Activated CD4-positive, alpha-beta T cell treated with anti-CD3 and anti-CD28 coated beads for 1 hour (primary cell): ENCODE measurements at places on chromosomes 1 and 21.

DNA sequence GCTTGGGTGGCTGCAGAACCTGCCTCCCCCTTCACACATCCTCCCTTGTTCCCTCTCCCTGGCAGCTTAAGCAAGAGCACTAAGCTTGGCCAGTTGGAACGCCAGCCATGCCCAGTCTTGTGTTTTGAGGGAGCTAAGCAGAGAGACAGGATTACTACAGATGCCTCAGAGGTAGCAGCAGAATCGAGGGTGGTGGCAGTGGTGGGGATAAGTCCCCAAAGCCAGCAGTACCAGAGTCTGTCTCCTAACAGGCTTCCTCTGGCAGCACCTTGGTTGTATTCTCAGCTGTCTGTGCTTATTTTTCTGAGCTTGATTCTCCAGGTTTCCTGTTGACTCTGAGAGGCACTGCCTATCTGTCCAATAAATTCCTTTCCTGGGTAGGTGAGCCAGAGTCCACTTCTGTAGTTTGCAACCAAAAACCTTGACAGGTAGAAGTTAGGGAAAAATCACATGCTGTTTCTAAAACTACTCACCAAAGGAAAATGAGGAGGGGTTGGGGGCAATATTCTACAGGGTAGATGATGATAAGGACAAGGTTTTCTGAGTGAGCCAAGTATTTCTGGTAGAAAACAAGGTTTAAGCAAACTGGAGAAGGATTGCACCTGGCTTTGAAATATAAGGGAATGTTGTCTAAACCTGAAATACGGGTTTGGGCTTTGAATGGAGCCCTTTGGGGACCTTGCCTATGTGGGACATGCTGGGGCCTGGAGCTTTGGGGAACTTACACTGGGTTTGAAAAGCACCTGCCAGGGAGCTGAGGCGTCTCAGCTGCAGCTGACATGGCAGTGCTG lies 100.8 kb downstream of the PBX1 start:
- no peak for DNase-seq

DNA sequence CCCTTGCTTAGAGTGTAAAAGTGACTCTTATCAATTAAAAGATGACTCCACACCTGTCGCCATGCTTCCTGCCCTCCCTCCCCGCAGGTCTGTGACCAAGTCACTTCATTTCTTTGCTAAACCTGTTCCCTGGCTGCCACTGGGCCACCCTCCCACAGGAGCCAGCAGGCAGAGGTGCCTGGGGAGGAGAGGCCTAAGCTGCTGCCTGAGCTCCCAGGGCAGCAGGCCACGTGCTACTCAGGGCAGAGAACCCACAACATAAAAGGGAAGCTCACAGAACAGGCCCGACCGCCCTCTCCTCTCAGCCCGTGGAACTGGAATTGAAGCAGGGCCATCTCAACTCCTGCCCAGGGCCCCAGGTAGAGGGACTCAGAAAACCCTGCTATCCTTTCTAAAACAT lies 4.9 kb downstream of the C1orf198 start:
- no peak for DNase-seq

DNA sequence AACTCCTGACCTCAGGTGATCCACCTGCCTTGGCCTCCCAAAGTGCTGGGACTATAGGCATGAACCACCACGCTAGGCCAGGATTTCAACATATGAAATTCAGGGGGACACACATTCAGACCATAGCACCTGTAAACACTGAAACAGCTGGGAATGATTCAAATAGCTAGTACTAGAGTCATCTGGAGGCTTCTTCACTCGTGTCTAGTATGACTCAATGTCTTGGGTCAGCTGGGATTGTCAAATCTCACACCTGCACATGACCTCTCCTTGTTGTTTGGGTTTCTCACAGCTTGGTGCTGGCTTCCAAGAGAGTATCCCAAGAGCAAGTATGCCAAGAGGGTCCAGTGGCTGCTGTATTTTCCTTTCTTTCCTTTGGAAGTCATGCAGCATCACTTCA lies 75.1 kb downstream of the PGM1 start:
- DNase-seq: no peak

- no peak for DNase-seq
These were observed 48.6 kb upstream of the GPR52 start for GRCh38 chr1:174399211-174399610.

DNA sequence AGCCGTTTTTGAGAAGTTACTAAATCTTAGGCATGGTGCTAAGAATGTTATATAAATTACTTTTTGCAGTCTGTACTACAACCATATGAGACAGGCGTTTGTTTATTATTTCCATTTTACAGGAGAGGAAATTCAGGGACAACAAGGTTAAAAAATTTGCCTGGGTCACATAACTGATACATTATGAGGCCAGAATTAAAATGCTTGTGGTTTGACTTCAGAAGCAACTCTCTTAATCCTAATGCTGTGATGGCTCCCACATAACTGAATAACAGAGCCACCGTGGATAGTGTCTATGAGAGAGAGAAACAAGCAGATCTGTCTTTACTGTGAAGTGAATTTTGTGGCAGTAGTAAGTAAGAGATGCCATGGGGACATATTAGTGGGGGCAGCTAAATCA lies 184.9 kb downstream of the NCAM2 start:
- no peak for DNase-seq

DNA sequence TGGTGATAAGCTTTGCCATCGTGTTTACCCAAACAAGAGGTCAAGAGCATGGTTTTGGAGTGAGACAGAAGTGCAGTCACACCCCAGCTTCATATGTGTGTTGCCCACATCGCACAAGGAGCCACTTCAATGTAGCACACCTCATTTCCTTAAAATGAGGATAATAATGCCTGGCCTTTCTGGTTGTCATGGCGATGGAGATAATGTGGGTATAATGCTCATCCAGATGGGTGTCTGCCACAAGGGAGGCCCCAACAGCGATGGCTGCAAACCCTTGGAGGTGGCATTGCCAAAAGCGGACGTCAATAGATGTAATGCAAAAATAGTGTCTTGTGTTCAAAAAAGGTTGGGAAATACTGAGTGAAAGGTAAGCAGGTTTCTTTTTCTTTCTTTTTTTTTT lies 83.1 kb upstream of the AJAP1 start:
- DNase-seq: no peak

GRCh38 chr1:234755449-234755863 lies 145.5 kb upstream of the IRF2BP2 start:
- DNase-seq: no peak

- DNase-seq: no peak
These were observed 2.8 kb downstream of the LAPTM5 start for GRCh38 chr1:30754684-30755171.

DNA sequence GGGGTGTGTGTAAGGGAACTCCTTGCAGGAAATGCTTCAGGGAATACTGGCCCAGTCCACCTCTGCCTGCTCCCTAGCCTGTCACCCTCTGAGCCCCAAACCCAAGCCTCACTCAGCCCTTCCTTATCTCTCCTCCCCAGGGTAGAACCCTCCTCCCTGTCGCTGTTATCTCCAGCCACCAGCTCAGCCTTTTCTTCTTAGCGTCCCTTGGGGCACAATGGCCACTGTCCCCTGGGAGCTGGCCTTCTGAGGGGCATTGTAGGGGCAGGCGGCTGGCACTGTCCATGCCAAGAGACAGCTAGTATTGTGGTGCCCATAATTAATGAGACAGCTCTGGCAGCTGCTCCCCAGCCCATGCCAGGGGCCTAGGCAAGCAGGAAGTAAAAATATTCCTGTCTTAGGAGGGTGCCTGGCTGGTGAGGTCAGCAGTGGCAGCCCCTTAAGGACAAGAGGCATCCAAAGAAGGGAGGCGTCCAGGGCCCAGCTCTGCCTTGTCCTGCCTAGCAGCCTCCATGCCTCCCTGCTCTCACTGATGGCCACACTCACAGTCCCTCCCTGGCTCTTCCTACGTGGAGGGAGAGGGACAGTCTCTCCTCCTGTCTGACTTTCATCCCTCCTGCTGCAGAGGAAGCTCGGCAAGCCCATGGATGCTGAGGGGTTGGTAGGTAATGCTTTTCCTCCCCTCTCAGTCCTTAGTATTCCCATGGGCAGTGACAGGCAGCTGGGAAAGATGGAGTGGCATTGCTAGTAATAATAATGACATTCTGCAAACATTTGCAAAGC lies 37.5 kb downstream of the KCNQ4 start:
- no peak for DNase-seq

DNA sequence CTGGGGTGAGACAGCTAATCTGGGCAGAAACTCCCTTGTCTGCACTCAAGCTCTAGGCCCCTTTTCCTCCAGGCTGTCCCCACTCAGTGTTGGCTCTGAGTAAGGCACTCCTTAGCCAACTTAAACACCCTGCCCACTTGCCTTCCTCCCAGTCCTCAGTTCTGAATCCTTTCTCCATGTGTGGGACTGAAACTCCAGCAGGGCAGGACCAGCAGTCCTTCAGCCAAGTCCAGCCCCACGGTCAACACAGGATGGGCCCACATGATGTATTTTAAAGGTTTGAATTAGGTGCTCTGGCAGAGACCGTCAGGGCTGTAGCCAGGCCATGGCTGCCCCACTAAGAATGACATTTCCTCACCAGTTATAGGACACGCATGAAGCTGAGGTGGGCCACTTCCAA lies 107.8 kb downstream of the EDEM3 start:
- no peak for DNase-seq

DNA sequence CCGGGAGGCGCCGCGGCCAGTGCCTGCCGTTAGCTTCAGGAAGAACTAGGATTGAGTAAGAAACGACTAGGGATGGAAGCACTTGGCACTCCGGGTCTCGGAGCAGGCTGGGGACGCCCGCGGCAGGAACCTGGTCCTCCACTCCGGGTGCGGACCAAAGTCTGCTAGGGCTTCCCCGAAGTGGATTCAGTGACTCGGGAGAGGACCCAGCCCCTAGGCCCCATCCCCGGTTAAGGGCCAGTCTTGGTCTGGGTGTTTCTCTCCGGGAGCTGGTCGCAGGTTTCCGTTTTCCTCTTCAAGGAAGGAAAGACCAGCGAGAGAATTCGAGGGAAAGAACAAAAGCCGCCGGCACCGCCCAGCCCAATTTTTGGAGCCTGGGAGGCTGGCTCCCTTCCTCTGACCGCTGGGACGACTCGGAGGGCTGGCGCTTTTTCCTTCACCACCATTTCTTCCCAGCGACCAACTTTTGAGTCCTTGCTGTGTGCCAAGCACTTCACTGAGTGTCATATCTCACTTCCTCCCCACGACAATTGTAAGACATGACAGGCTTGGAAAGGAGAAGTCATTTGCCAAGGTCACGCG lies 16.8 kb upstream of the STMN1 start:
- no peak for DNase-seq

DNA sequence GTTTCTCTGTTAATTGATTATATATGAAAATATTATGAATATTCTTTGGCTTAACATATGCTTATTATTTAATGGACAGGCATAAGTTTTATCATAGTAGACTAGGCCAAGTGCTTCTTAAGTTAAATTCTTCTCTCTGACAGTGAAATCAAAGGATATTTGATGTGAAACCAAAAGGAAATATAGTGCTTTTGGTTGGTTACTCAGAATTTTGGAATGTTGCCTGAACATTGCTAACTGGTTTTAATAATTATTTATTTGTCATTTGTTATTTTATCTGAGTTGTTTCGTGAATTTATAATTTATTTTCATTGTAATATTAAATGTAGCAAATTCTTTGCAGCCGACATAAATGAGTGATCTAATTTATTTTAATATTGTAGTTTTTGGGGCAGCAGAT lies 18.3 kb downstream of the HOOK1 start:
- no peak for DNase-seq

- DNase-seq: no peak
These were observed 14.9 kb downstream of the SLC1A7 start for GRCh38 chr1:53127546-53127945.

DNA sequence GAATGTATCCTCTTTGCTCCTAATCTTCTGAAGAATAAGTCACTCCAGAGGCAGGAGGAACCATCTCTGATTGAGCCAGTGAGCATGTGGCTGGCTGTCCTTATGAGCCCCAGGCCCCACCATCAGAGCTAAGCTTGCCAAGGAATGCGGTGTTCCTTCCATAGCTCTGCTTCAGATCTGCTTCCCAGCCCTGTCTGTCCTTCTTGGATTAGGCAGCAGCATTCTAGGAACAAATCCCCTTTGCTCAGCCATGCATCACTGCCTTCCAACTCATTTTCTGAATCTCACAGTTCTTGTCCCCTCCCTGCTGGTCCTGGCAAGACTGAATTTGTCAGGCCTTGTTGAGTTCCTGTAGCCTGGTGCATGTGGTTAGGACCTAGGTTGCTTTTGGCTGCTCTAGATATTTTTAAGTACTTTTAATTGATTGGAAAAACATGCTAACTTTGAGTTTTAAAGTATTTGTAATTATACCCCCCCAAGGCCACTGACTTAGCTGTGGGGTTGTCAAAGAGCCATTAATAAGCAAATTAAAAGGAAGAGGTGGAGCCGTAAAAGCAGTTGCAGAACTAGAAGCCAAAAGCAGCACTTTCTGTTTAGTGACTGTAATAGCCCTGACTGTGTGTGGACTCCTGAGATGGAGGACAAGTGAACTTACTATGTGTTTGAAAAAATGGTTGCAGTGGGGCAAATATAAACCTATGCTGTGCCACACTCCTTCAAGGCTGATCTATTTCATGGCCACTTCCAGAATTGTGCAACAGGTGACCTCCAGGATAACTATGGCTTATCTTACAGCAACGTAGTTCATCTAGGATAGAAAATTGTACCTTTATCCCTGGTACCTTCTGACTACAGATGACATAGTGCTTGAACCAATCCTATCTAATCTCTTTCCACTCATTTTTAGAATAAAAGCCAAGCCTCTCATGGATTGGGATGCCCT lies 61.3 kb upstream of the BACH1 start:
- no peak for DNase-seq

GRCh38 chr1:235416662-235417049 lies 49.4 kb downstream of the TBCE start:
- DNase-seq: no peak

DNA sequence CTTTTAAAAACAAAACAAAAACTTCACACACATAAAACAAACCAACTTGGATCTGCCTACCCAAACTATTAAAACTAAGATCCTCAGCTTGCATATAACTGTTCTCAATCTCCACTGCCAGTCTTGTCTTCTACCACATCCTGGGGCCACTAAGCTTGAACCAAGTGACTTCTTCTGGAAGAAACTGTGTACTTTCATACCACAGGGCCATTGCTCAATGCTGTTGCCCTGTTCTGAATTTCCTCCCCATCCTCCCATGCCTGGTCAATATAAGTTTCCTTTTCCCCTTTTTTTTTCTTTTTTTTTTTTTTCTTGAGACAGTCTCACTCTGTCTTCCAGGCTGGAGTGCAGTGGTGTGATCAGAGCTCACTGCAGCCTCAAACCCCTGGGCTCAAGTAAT lies 109.9 kb downstream of the KIAA0319L start:
- DNase-seq: no peak

GRCh38 chr1:78577257-78578100 lies 42.8 kb upstream of the IFI44L start:
- DNase-seq: no peak

GRCh38 chr1:59204001-59204400 lies 92.9 kb upstream of the FGGY start:
- DNase-seq: no peak

GRCh38 chr1:39332291-39332690 lies 127.8 kb downstream of the MACF1 start:
- DNase-seq: no peak
